Activated T-cell treated with anti-CD3 and anti-CD28 coated beads, Interleukin-2, amount 50 U/mL, for 72 hours (primary cell): ENCODE measurements at places on chromosomes 7 and 10.
A peak's percentile ranks its signal among the peaks of the same experiment; 100 is the strongest.

GRCh38 chr7:98930921-98931320, 52.6 kb downstream of the TRRAP start:
- DNase-seq, result peak; percentile 8

GRCh38 chr7:68238204-68238805, 1241.7 kb downstream of the TYW1 start:
- DNase-seq, result no peak

- no peak for DNase-seq
Observed at GRCh38 chr7:107816011-107816566, 13.1 kb upstream of the SLC26A3 start.

DNA sequence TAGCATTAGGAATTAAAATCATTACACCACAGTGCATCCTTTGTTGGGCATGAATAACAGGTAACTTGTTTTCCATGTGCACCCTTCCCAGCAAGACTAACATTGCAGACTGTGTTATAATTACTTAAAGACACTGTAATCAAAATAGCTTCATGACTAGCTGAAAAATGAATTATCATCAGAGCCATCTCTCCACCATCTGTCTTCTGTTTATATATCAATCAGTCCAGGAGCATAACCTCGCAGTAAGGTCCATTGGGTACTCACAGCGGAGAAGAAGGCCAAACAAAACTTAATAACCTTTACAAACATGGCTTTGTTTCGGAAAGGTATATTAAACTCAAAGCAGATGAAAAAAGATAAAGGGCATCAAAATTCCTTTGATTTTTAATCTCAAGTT, 90.6 kb downstream of the ODAD2 start:
- DNase-seq, result no peak

DNA sequence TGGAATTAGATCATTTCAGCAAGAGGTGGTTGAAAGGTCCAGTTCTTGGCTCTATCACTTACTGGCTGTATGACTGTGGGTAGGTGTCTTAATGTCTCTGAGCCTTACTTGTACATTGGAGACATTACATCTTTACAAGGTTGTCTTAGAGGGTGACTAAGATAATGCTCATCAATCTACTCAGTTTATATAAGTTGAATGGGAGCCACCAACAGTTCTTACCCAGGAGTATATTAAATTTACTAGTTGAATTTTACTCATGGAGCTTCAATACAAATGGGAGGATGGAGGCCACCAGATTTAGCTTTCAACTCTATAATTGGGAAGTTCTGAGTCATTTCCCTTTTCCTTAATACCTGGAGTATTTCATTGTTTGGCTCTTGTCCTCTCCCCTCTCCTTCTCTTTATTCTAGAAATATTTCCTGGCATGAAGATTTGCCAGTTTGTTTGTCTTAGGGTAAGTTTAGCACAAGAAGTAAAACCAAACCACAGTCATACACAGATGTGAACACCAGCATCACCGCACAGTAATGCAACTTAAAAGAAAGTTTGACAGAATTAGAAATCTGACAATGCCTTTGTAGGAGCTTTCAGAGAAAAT, 222.8 kb downstream of the LRMDA start:
- no peak for DNase-seq

DNA sequence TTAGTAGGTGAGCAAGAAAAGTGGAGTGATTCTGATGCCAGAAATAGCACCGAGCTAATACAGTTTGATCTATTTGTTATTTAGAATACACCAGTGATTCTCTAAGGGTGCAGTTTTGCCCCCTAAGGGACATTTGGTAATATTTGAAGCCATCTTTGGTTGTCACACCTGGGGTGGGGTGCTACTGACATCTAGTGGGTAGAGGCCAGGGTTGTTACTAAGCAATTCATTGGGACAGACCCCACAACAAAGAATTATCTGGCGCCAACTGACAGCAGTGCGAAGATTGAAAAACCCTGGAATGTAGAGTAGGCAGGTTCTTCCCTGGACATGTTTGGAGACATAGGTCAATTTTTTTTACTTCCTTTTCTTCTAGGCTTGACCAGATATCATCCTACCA, 14.6 kb downstream of the PALS2 start:
- DNase-seq, result peak; percentile 41

- no peak for DNase-seq
Observed at GRCh38 chr10:95254629-95255028, 36.2 kb downstream of the PDLIM1 start.

- no peak for DNase-seq
Observed at GRCh38 chr7:152856351-152856750, 96.8 kb downstream of the ACTR3B start.

GRCh38 chr7:99562832-99563231, 4.4 kb downstream of the ZNF655 start:
- peak; percentile 74 for DNase-seq

DNA sequence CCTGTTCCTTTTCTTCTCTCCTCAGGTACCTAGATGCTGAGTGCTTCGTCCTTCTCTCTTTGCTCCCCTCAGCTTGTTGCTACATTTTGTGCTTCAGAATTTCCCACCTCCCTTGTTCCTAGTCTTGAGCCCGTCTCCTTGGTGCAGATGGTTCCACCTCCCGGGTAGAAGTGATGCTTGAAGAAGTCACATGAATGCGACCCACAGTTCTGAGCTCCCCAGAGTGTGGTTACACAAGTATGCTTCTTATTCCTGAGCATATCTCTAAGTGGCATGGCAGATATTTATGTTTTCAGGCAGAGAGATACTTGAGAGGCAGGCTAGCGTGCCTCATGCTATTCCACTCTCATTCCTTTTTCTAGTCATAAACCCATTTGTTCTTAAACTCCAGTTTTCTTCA, 34.0 kb downstream of the INPP5F start:
- DNase-seq, result no peak

GRCh38 chr7:82471351-82472020, 27.9 kb upstream of the CACNA2D1 start:
- no peak for DNase-seq
